NCI-H748 treated with DMSO at 0.1 percent for 48 hours (cell line): ENCODE measurements at places on chromosomes 12 and 14.

- peak; percentile 18 for DNase-seq
These were observed 123.7 kb downstream of the KIF21A start for GRCh38 chr12:39319180-39319579.

DNA sequence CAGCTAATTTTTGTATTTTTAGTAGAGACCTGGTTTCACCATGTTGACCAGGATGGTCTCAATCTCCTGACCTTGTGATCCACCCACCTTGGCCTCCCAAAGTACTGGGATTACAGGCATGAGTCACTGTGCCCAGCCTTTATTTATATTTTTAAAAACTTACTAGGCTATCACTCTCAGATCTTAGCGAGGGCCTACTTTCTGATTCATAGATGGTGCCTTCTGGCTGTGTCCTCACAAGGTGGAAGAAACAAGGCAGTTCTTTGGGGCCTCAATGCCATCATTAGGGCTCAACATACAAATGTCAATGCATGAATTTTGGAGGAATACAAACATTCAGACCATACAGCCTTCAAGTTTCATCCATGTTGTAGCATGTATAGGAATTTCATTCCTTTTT lies 2.4 kb upstream of the DGLUCY start:
- DNase-seq: no peak

DNA sequence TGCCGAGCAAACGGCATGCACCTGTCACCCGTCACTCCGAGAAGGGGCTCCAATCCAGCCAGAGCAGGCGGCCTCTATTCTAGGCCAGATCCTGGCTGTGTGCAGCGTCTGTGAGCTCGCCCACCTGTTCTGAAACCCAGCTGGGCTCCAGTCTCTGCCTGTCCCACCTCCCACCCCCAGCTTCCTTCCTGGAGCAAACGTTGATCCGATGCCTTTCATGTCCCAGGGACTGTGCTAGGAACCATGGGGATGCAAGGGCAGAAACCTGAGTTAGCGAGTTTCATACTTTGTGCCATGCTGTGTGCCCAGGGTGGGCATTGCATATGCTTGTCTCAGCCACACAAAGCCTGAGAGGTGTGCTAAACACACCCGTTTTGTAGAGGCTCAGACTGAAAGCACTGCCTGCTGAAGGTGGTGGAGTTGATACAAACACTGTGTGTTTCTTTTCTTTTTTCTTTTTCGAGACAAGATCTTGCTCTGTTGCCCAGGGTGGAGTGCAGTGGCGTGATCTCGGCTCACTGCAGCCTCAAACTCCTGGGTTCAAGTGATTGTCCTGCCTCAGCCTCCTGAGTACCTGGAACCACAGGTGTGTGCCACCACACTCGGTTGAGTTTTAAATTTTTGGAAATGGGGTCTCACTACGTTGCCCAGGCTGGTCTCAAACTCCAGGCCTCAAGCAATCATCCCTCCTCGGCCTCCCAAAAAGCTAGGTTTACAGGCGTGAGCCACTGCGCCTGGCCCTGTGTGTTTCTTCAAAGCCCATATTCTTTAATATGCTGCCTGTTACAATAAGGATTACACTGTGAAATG lies 84.1 kb upstream of the MED13L start:
- DNase-seq: no peak

DNA sequence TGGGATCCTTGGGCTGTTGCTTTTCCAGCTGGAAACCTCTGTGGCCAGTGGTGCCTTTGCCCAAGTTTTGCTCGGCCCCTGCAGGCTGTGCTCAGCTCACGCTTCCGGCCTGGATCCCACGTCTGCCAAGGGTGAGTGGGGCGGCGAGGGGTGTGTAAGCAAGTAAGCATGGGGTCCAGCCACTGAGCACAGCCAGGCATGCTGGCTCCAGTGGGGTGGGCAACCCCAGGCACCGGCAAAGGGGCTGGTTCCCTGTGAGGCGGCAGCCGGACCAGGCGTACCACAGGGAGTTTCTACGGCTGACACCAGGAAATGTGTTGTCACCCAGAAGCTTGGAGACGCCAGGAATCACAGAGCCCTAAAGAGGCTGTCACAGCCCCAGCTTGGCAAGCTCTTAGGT lies 393.4 kb upstream of the CCDC196 start:
- DNase-seq: no peak

- no peak for DNase-seq
These were observed 70.7 kb downstream of the PLEKHA5 start for GRCh38 chr12:19200261-19200660.

- no peak for DNase-seq
These were observed 198.8 kb downstream of the DAD1 start for GRCh38 chr14:22390195-22390594.

GRCh38 chr14:42778984-42779383 lies 1172.3 kb downstream of the LRFN5 start:
- no peak for DNase-seq

DNA sequence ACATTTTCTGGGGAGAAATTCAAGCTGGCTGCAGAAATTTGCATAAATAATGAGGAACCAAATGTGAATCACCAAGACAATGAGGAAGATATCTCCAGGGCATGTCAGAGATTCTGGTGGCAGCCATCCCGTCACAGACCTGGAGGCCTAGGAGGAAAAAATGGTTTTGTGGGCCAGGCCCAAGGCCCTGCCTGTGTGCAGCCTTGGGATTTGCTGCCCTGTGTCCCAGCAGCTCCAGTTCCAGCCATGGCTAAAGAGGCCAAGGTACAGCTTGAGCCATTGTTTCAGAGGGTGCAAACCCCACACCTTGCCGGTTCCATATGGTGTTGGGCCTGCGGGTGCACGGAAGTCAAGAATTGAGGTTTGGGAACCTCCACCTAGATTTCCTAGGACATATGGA lies 147.5 kb downstream of the ADCK1 start:
- DNase-seq: no peak

DNA sequence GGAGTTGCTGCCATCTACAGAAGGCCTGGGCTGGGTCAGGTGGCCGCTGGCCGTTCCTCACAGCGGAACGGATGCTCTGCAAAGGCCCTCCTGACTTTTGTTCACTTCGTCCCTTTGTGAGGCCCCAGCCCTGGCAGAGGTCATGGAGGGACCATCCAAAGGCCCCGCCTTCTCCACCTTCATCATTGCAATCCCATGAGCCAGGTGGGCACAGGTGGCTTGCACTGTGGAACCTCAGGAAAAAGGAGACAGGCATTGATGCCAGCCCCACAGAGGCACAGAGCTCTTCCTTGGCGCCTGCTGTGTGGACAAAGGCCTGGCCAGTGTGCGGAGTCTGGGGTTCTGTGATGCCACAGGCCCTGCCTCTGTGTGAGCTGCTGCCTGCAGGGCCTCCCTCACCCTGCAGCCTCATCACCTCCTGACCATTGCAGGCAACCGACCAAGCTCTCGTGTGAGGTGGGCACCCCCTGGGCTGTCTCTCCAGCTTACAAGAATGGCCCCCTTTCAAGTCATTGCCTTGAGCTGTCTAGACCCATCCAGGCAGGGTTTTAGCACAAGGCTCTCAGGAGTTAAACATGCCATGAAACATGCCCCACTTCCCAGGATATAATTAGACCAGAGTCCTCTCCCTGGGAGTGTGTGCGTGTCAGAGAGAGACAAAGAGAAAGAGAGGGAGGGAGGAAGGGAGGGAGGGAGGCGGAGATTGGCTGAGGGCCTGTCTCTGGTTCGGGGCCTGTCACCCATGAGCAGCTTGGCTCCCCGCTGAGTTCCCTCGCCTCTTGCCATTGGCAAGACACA lies 19.3 kb downstream of the NFKBIA start:
- no peak for DNase-seq

DNA sequence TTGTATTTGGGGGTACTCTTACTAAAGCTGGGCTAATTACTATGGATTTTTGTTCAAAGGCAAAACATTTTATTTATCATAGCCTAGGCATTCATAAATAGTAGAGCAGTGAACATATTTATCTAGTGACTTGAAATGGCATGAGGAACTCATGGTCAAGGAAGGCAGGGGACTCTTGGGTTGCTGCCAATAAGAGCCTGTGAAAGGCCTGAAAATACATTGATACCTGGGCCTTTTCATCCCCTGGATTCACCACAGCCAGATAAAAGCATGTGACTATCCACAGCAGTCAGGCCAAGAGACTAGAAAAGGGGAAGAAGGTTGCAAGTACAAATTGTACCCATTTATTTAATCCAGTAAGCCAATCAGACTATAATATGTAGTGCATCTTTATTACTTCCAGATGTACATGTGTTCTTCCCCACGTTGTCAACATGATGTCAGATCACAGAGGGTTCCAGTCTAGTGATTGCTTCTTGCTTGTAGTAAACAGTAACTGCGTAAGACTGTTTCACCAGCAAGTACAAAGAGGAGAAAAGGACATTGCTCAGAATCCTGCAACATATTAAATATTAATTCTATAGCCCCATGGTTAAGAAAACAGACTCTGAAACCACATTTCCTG lies 409.7 kb downstream of the NOVA1 start:
- no peak for DNase-seq

DNA sequence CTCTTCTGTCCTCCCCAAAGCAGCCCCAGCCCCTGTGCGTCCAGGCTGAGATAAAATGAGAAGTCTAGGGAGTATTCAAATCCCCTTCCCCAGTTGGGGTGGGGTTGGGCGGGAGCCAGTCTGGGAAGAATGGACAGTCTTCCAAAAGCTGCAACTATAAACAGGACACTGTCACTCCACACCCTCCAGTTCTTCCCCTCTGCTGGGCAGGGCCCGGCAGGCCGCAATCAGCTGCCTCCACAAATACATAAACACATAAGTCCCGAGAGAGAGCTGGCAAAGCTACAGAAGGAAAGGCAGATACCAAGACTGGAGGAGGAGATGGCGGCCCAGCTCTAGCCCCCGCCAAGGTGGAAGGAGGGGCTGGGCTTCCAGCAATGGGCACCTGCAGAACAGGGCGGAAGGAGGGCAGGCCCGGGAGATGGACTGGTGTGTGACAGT lies 12.7 kb downstream of the LTBP2 start:
- no peak for DNase-seq

DNA sequence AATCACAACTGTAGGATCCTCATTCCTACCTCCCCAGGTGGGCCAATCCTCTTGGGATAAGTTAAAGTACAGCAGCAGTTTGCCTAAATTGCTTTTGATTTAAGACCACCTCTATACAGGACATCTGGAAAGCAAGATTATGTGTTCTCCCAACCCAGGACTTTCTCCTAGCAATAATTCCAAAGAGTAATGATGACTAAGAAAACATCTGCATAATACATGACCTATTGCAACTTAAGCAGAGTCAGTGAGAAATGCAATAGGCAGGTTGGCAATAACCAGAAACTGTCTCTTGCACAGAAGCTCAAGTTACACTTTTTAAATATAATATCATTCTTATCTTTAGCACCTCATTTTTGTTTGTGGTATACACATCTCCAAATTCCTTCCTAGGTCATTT lies 275.4 kb downstream of the TRHDE start:
- DNase-seq: no peak

DNA sequence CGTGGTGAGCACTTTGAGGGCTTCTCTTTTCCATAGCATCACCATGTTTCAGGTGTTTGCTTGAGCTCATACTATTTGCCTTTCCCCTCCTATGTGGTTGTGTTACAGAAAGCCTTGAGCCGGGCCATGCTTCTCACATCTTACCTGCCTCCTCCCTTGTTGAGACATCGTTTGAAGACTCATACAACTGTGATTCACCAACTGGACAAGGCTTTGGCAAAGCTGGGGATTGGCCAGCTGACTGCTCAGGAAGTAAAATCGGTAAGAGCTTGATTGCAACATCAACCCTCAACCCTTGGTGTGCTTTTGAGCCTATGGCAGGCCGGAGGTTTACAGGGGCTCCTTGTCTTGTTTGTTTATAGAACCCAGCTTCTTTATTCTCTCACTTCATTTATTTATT lies 8.1 kb downstream of the LETMD1 start:
- DNase-seq: no peak

DNA sequence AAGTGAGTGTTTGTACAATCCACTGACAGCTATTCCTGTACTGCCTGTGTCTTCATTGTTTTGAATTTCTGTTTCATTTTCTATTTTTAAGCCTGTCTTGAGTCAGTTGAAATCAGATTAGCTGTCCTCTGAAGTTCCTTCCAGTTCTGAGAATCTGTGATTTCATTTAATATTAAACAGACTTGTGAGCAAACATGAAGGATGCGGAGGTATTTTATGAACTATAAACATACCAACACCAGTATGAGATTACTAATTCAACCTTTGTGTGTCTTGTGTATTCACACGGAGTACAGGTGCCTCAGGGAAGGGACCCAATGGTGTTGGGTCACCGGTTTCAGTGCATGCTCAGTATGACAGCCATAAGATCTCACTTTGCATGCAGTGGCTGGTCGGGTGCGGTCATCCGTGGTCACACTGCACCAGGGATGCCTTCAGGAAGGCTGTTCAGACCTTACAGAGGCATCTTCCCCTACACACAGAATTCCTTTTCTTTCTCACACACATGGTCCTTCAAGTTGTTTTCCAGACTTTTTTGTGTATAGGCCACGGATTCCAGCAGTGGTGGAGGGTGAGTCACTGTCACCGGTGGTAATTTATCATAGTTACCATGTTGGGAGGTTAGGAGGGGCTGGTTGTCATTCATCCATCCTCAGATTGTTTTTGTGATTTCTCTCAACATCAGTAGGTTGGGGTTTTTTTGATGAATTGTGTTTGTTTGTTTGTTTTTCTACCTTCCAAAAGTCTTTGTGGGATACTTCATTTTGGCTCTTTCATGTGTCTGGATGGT lies 103.0 kb upstream of the SFSWAP start:
- DNase-seq: no peak

- DNase-seq: no peak
These were observed 272.8 kb upstream of the FAR2 start for GRCh38 chr12:28876196-28876798.

DNA sequence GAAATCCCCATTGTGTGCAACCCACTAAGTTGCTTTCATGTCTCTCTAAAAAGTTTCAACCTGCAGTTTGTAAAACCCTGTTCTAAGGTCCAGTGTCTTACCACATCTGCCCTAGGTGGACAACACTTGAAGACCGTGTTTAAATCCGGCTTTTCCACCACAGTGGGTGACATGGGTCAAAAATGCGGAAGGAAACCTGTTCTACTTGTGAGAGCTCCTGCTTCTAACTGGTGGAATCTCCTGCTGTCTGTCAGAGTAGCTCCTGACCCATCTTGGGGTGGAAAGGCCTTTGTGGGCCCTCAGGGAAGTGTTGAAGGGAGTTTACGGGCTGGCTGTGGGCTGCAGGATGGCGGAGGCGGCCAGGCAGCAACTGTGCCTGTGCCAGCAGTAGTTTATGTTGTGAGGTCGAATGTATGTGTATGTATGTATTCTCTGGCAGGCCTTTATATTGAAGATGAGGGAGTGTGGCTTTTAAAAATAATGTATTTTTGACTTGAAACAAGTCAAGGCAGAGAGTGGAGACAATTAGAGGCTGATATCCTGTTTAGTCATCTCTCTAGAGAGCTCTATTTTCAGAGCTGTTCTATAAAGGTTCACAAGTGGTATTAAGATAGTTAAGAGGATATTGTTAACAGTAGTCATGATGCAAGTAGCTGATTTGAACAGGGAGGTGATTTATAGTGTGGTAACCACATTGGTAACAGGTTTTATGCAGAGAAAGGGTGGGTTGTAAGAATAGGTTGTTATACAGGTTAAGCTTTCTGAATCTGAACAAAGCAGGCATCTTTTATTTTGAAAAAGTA lies 67.0 kb downstream of the PRKCH start:
- no peak for DNase-seq

GRCh38 chr14:103250874-103251273 lies 83.2 kb upstream of the EIF5 start:
- no peak for DNase-seq

- no peak for DNase-seq
These were observed 240.1 kb upstream of the SRRM4 start for GRCh38 chr12:118741194-118741593.

GRCh38 chr14:82490397-82490796 lies 956.7 kb upstream of the SEL1L start:
- DNase-seq: no peak

GRCh38 chr12:3803865-3804472 lies 51.1 kb upstream of the CRACR2A start:
- peak; percentile 34 for DNase-seq
